H7 (cell line): ENCODE measurements at places on chromosomes 5 and 9.

GRCh38 chr5:88671505-88672499, 211.2 kb downstream of the MEF2C start:
- DNase-seq, result peak; percentile 88

DNA sequence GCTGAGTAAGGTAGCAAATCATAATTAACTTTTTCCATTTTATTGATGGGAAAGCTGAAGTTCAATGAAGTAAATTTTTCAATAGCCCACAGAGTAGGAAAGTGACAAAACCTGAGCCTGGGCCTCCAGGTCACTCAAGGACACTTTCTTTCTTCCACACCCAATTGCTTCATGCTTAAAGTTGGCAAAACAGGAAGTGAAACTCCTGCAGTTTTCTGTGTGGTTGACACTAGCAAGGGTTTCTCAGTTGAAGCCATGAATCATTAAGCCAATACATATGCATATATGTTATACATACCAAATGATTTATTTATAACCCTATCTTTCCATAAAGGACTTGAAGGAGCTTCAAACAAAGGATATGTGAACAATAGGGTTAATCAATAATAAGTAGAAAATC, 13.9 kb downstream of the TLR4 start:
- no peak for DNase-seq

GRCh38 chr9:128684065-128684324, 5.0 kb upstream of the SET start:
- no peak for DNase-seq

DNA sequence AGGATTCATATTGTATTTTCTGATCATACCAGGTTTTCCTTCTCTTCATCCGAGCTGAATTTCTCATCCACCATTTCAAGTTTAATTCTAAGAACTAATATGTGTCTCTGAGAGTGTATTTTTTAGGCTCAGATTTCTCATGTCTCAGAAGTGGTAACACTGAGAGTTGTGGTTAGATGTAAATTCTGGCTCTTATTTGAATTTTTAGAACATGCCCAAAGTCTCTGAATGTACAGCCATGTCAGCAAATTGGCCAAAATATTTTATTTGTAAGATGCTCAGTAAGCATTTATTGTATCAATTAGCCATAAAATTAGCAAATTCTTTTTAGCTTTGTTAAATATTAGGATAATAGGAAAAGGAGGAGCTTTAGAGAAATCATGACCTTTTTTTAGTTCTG, 16.6 kb downstream of the SV2C start:
- no peak for DNase-seq

DNA sequence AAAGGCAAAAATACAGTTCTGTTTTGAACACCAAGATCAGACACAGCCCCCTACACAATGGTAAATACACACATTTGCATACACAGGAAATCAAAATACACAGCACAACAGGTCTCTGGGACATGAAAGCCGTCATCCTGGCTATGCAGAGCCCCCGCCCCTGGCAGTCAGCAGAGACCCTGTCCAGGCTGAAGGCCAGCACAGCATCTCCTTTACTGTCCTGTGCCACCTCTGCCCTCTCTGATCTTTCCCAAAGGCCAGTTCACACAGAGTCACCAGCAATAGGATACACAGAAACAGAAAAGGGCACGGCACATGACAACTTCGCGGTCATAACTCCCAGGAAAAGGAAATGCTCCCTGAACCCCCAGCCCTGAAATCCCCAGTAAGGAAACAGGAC, 34.2 kb upstream of the SMU1 start:
- no peak for DNase-seq

- no peak for DNase-seq
Measured at GRCh38 chr5:146781157-146781556, 97.4 kb downstream of the PPP2R2B start.

- DNase-seq, result no peak
Measured at GRCh38 chr5:88419931-88420330, 151.3 kb upstream of the TMEM161B start.

DNA sequence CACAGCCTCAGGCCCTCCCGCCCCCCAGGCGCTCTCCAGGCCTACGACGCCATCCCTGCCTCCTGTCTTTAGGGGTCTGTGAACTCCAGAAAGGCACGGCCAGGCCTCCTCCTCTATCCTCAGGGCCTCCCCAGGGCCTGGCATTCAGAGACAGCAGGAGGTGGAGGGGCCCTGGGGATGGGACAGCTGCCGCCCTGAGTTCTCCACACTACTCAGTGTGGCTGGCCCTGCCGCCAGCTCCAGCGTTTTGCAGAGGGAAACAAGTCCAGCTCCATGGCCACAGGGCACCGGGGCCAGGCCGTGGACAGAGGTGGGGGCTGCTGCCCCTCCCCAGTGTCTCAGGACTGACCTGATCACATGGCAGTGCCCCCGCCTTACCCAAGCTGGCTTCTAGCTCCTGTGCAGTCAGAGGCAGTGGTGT, 16.4 kb downstream of the SH3GLB2 start:
- DNase-seq, result peak; percentile 60

DNA sequence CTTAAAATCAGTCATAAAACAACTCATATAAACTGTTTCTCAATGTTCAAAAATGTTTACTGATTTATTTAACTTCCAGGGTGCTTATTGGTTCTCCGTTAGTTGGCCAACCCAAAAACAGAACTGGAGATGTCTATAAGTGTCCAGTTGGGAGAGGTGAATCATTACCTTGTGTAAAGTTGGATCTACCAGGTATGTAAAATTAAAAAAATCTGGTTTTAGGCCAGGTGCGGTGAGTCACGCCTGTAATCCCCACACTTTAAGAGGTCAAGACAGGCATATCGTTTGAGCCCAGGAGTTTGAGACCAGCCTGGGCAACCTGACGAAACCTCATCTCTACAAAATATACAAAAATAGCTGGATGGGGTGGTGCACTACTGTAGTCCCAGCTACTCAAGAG, 73.7 kb downstream of the ITGA1 start:
- DNase-seq, result no peak

GRCh38 chr9:13026956-13027355, 252.1 kb downstream of the LURAP1L start:
- no peak for DNase-seq

- peak; percentile 20 for DNase-seq
Measured at GRCh38 chr9:72362680-72363139, 2.3 kb downstream of the ZFAND5 start.

GRCh38 chr5:14582797-14583137, 1.2 kb downstream of the OTULINL start:
- DNase-seq, result no peak

- DNase-seq, result no peak
Measured at GRCh38 chr5:135310328-135310989, 88.6 kb downstream of the MACROH2A1 start.

GRCh38 chr5:72501488-72501887, 5.7 kb downstream of the ZNF366 start:
- DNase-seq, result no peak

- no peak for DNase-seq
Measured at GRCh38 chr5:154971501-154971900, 30.6 kb downstream of the MRPL22 start.

GRCh38 chr9:127248241-127248640, 16.3 kb upstream of the GARNL3 start:
- no peak for DNase-seq

- DNase-seq, result no peak
Measured at GRCh38 chr5:31682025-31682424, 43.1 kb downstream of the PDZD2 start.

DNA sequence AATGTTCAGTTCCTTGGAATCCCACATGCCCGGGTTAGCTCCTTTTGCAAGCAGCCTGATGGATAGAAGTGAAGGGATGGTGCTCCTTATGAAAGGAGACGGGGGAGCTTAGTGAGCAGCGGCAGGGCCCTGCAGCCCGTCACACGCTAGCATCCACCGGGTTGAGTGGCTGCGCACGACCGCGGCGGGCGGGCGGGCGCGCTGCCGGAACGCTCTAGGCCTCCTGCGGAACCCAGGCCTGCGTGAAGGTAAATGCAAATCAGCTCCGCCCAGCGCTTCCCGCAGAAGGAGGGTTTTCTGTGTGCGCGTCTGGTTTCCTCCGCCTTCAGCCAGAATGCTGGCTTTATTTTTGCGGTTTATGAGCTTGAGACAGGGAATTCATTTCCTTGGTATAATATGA, 19.8 kb downstream of the IL12B start:
- peak; percentile 70 for DNase-seq

DNA sequence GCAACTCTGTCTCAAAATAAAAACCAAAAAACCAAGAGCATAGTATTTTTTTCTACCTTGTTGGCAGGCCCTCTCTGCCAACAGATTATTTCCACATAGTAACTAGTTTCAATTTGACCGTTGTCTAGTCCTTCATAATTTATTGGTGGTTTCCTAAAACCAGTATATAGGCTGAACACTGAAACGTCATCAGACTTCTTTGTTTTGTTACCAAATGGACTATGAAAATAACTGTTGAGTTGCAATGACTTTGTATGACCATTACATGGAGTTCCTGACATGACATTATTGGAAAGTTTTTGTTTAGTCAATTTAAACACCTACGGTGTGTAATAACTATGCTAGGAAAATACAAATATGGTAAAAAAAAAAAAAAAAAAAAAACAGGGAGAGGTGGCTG, 1.7 kb downstream of the AGGF1 start:
- no peak for DNase-seq

DNA sequence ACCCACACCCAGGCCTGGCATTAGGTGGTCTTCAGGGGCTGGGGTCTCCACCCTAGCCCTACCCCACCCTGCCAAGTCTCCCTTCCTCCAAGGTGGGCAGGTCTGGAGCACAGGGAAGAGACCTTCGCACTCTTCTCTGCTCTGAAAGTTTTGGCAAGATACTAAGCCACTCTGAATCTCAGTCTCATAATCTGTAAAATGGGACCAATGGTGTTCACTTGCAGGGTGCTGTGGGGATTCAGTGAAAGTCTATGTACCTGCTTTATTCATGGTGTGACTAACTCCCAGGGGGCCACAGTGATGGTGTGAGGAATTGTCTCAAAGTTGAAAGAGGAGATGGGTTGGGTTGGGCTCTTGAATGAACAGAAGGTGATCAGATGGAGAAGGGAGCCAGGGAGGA, 25.0 kb downstream of the LHX2 start:
- no peak for DNase-seq

DNA sequence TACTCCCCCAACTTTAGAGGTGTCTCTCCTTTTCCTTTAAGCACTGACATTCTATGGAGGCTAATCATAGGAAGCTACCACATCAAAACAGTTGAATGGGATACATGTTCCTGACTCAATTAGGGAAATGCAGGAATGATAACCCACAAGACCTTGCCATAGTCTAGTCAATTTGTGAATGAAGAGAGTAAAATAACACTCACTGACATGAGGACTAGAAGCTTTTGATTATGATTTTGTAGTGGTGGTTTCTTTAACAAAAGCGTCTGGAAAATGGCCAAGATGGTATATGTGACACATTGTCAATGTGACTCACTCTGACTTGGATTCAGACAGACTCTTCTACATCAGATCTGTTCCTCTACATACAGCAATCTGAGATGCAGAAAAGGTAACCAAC, 13.7 kb upstream of the PRELID2 start:
- no peak for DNase-seq

DNA sequence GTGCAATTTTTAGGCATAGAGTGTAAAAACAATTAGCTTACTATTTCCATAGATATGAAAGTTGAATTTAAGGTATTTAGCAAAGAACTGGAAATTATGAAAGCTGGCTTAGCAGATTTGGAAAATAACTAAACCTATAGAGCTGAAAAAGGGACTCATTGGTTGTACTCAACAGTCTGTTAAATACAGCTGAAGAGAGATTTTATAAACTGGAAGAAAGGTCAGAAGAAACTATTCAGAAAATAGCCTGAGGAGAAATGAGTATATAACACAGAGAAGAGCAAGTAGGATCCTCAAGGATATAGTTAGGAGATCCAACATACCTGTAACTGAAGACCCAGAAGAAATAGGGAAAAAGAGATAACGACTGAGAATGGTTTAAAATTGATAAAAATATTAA, 97.6 kb upstream of the SLIT3 start:
- no peak for DNase-seq

- peak; percentile 28 for DNase-seq
Measured at GRCh38 chr5:130198927-130199326, 294.7 kb downstream of the CHSY3 start.

GRCh38 chr5:142749321-142749720, 20.9 kb upstream of the ARHGAP26 start:
- no peak for DNase-seq

DNA sequence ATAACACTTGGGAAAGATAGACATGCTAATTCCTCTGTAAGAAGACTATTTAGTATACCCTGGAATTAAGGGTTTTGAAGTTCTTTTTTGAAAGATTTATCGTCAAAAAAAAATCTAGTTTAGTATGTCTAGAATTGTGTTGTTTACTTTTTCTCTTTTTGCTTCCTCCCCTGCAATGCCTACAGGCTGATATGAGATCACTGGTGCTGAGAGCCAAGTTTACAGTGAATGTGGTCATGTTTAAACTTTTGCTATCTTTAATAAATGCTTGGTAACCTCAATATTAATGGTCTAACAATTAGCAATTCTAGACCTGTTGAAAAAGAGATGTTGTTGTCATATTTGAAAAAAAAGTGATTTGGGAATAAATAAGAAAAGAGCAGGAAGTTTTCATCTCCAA, 86.1 kb downstream of the CWC27 start:
- DNase-seq, result no peak

DNA sequence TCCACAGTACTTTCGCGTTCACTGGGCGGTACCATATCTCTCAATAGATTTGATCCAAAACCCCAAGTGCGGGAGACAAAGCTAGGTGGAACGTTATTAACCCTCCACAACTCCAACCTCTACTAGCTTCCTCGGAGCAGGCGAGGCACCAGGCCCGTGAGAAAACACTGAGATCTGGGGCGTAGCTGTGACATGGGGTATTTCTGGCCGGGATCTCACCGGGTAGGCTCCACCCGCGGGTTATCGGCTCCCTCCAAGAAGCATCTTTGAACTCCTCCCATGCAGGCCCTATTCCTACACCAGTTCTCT, 350 bp upstream of the SLC25A46 start:
- peak; percentile 56 for DNase-seq

- DNase-seq, result no peak
Measured at GRCh38 chr5:62578540-62578939, at the start of gene LRRC70. Gene LRRC70 (plus strand): TSS chr5:62578819. CDS start chr5:62579439, 620 bp downstream.

DNA sequence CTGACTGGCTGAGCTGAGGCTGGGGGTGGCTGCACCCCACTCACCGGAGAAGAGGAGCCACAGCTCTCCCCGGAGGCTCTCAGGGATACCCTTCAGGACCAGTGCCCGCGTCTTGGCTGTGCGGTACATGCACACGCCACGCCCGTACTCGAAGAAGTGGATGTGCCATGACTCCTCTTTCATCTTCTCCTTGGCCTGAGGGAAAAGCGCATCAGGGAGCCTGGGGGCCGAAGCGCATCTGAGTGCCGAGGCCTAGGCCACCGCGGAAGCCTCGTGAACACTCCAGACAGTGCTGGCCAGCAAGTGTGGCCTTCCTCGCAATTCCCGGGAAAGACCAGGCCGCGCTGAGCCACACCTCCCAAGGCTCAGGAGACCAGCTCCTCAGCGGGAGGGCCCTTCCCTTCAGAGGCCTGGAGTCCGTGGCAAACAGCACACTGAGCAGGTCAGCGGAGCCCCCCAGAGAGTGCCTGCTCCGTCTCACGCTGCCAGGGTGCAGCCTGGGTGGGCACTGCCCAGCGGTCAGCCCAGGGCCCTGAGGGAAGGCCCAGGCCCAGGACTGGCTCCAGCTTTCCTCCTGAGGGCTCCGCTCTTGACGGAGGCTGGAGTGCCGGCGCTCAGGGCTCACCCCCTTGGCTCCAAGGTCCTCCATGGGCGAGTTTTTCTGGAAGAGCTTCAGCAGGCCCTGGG, 20.5 kb upstream of the MRNIP start:
- peak; percentile 67 for DNase-seq

- no peak for DNase-seq
Measured at GRCh38 chr5:88681211-88681803, 201.7 kb downstream of the MEF2C start.
